ENCODE measurements at places on chromosomes 5 and 9.
A peak's percentile ranks its signal among the peaks of the same experiment; 100 is the strongest.

DNA sequence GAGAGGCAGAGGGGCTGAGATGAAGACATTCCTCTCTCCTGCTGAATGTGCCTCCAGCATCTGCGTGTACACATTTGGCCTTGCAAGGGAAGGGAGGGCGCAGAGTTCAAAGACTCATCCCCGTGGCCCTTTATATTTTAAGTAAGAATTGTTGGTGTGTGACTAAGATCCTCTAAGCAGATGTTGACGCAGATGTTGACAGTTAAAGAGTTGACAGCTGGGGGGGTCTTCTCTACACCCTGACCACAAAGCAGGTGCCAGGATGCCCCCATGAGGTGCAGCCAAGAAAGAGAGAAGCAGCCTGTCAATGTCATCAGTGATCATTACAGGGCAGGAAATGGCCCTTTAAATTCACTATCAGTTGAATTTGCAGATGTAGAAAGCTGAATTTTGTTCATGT is 262.9 kb downstream of the IRX1 start:
- no peak for DNase-seq

DNA sequence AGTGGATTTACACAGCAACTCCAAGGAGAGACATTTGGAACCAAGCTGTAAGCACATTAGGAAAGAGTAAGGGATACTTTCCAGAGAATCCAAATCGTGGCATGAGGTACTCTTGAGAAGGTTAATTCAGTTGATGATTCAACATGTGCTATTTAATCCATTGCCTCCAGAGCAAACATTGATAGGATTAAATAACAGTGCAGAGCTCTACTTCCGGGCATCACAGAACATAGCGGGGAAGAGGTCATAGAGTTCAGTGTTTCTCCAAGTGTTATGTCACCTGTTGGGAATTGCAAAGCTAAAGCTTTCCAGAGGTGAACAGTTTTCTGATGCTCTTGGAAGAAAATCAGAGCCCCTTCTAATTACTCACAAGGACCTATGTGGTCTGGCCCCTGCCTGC is 127.5 kb downstream of the PPP2R2B start:
- no peak for DNase-seq

- DNase-seq, result no peak
Measured at GRCh38 chr5:55102348-55102747, at the start of gene GZMA. Gene GZMA, plus strand, starts transcription at chr5:55102646. Its CDS starts 37 bp downstream, at chr5:55102683.

DNA sequence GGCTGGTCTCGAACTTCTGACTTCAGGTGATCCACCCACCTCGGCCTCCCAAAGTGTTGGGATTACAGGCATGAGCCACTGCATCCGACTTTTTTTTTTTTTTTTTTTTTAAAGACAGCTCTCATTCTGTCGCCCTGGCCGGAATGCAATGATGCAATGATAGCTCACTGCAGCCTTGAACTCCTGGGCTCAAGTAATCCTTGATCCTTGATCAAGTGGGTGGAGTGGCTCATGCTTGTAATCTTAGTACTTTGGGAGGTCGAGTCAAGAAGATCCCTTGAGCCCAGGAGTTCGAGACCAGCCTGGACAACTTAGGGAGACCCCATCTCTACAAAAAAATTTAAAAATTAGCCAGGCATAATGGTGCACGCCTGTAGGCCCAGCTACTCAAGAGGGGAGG is 8.1 kb downstream of the SEC24A start:
- no peak for DNase-seq

DNA sequence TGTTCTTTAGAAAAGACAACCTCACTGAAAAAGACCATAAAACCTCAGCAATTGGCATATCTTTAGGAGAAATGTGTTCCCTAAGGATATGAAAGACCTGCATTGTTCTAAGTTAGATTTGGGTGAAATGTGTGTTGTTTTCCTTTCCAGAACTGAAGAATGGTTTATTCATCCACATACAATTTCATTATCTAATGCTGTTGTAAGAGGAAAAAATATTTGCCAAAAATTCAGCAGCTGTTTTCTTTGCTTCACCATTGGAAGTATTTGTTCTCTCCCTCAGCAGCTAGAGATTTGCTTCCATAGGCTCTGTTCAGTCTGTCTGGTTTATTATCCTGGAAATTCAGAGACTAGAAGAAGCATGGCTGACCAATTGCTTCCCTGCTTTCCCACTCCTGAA is 150.9 kb downstream of the ISOC1 start:
- no peak for DNase-seq

DNA sequence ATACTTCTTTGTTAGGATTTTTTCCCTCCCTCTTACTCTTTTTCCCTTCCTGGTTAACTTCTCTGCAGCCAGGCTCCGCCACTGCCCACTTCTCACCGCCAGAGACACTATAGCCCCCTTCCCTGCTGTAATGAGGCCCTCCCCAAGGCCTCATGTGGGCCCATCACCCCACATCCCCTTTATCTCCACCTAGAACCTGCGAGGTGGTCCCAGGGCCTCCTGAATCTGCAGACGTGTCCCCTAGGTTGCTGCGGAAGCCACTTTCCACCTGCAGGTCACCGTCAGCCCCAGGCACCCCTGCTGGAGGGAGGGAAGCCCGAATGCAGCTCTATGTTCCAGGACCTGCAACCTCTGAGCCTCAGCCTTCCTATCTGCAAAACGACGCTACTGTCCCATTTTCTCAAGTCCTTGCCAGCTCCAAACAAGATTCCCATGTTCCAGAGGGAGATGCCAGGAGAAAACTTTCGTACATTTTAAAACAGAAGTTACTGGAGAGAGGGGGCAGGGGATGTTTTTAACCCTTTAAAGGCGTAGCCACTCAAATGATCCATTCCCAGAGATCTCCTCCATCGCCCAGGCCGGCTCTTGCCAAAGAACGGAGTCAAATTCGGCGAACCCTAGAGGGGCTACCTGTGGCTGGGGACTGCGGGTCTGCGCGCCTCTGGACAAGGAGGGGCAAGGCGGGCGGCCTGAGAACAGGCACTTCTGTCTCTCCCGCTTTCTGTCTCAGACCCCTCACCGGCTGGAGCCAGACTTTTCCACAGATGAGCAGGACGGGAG is 929 bp downstream of the SH3PXD2B start:
- peak; percentile 90 for DNase-seq

- DNase-seq, result no peak
Measured at GRCh38 chr5:31007672-31008071, 185.8 kb upstream of the CDH6 start.

DNA sequence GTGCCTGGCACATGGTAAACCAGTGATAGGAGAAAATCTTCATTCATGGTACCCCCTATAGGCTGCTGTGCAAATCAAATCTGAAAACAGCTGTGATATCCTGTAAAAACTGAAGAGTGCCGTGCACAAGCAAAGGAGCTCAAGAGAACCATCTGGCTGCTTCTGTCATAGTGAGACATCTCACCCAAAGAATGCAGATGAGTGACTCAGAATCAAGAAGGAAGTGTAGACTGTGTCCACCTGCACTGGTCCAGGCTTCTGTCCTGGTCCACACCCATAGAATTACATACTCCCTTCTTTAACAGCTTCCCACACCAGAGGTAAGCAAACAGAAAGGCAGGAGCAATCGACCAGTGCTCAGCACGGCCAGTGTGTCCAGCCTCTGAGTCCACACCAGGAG is 195.9 kb downstream of the ASTN2 start:
- no peak for DNase-seq

DNA sequence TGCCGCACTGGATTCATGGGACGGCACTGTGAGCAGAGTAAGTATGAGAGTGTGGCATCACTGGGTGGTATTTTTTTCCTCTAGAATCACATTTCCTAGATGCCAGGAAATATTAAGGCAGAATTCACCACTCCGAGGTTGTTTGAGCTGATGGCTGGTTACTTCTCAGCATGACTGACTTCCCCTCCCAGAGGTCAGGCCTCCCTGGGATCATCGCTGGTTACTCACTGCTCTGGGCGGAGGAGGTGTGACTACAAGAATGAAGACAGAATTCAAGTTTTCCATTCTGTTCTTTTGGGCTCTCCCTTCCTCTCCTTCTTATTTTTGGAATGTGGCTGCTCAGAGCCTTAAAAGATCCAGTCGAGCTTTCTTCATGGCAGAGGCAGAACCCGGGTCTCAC is 76.6 kb upstream of the PRRC1 start:
- no peak for DNase-seq

GRCh38 chr5:143153332-143154119 is 250.0 kb downstream of the NR3C1 start:
- DNase-seq, result peak; percentile 83

DNA sequence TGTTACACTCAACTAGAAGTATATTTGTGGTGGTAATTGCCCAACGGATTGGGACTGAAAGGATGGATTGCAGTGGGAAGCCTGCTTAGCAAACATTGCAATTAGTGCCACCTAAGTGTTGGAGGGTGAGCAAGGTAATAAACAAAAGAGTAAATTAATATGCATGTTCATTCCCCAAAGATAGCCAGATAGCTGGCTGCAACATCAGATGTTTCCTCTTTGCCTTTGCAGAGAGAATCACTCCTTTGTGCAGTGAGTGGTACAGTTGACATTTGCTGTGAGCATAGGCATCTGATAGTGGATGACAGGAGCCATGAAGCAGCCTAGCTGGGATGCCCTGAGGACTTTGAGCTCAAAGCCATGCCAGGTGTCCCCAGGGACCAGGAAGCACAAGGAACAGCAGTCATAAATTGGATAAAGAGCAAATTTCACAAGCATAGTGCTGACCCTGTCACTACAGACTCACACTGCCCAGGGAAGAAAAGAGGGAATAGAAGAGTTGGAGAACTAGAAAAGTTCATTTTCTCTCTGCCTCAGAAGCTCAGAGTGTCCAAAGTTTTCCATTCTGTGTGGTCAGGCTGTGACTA is 336.1 kb upstream of the SLC30A5 start:
- no peak for DNase-seq

DNA sequence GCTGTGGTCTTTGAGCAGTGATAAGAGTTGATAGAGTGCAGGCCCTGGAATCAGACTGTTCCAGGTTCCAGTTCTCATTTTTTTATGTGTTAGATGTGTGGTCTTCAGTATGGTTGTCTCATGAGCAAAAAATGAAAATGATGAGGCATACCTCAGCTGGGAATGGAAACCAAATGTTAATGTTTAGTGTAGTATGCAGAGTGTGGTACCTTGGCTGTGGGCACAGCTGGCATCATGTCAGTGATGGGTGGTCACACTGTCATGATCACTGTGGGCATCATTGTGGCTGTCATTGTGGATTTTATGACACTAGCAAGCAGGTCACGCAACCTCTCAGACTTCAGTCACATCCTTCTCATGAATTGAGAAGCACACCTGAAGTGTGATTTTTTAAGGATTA is 6.4 kb downstream of the ABLIM3 start:
- no peak for DNase-seq

- DNase-seq, result peak; percentile 84
Measured at GRCh38 chr5:115842089-115842935, 577 bp downstream of the AP3S1 start.

DNA sequence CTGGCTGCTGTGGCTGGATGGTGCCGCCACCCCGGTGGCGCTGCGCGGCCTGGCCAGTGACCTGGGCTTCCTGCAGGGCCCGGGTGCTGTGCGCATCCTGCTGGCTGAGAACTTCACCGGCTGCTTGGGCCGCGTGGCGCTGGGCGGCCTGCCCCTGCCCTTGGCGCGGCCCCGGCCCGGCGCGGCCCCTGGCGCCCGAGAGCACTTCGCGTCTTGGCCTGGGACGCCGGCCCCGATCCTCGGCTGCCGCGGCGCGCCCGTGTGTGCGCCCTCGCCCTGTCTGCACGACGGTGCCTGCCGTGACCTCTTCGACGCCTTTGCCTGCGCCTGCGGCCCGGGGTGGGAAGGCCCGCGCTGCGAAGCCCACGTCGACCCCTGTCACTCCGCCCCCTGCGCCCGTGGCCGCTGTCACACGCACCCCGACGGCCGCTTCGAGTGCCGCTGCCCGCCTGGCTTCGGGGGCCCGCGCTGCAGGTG is 17.5 kb downstream of the CRB2 start:
- DNase-seq, result no peak

GRCh38 chr5:71922584-71923106 is 184.6 kb upstream of the MAP1B start:
- peak; percentile 45 for DNase-seq

- DNase-seq, result no peak
Measured at GRCh38 chr5:98880151-98880550, 48.7 kb downstream of the CHD1 start.

GRCh38 chr5:124952079-124952478 is 205.6 kb upstream of the ZNF608 start:
- DNase-seq, result peak; percentile 72

- DNase-seq, result no peak
Measured at GRCh38 chr9:37965116-37965515, 61.2 kb upstream of the SLC25A51 start.

GRCh38 chr5:178298283-178298807 is 65.7 kb upstream of the PHYKPL start:
- no peak for DNase-seq

GRCh38 chr9:93477397-93477796 is 24.0 kb upstream of the FAM120AOS start:
- no peak for DNase-seq

GRCh38 chr5:174920906-174921550 is 196.6 kb downstream of the MSX2 start:
- no peak for DNase-seq

DNA sequence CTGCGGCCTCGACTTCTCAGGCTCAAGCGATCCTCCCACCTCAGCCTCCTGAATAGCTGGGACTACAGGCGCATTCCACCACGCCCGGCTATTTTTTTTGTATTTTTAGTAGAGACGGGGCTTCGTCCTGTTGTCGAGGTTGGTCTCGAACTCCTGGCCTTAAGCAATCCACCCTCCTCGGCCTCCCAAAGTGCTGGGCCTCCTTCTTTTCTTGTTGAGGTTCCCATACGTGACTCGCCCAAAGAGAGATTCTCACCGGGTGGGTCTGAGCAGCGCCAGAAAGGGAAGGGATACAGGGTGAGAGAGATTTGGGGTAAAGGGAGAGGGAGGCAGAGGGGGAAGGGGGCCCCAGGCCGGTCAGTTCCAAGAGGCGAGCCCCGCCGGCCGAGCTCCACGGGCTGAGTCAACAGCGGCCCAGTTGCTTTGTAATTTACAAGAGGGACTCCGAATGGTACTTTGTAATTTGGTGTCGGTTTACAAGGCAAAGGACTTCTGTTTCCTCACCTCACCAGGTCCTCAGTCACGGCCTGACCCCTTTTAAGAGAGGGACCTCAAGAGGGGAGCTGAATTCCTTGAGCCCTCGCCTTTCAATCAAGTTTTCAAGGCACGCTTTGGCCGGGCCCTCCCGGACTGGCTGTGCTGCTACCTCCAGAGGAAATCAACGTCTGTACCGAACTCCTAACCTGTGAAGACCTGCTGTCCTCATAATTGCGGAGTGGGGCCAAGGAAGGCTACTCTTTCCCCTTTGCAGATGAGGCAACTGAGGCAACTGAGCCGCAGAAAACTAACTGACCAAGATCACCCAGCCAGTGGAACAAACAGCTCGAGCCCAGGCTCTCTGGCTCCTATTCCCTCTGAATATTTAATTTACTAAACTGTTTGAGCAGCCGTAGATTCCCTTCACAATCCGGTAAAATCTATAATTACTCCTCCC is 3.3 kb upstream of the DMRT2 start:
- DNase-seq, result no peak

- DNase-seq, result no peak
Measured at GRCh38 chr9:2616692-2617377, 4.8 kb upstream of the VLDLR start.

DNA sequence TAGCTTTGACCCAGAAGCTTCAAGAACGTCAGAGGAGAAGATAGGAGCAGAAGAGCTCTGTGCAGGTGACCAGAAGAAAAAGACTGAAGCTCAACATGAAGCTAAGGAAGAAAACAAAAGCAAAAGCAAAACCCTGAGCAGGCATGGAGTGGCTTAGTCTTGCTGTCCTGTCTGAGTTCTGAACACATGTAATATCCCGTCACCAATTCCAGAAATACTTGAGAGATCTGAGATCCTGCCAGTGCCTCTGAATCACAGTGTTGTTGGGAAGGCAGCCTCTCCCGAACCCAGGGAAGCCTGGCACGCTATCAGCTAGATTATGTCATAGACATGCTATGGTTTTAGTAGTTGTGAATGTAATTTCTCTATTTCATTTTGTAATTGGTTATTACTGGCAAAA is 235.7 kb downstream of the ICE1 start:
- DNase-seq, result no peak
